ENCODE measurements at places on chromosomes 5 and 9. TPM values are rescaled to one million over a fixed set of nuclear protein-coding genes. Genes with fewer than 3 reads are reported as not detected.

Gene EFNA5
- 6.6 TPM for polyA plus RNA-seq

Gene DOCK8
- polyA plus RNA-seq = 6.5 TPM

Gene FBP2
- 37.7 TPM for polyA plus RNA-seq

Gene ARPC5L
- 26.3 TPM for polyA plus RNA-seq

Gene OR1J2
- polyA plus RNA-seq = not detected

Gene EXOC3
- 41.2 TPM for polyA plus RNA-seq

Gene MLANA
- polyA plus RNA-seq = not detected

Gene TICAM2
- not detected for polyA plus RNA-seq

Gene VLDLR
- 17.6 TPM for polyA plus RNA-seq

Gene FAM170A
- not detected for polyA plus RNA-seq

Gene KCNMB1
- polyA plus RNA-seq = 1.0 TPM

Gene PCDHGA3
- 1.6 TPM for polyA plus RNA-seq

Gene MARCOL
- polyA plus RNA-seq = not detected

Gene FBLL1
- 0.53 TPM for polyA plus RNA-seq

Gene C9orf153
- 0.20 TPM for polyA plus RNA-seq

Gene SCGB3A2
- polyA plus RNA-seq = 0.63 TPM

Gene ADRB2
- 1.4 TPM for polyA plus RNA-seq

Gene SLC4A9
- polyA plus RNA-seq = 0.49 TPM

Gene S1PR3
- polyA plus RNA-seq = 18.7 TPM

Gene HNRNPH1
- polyA plus RNA-seq = 667 TPM

Gene CNTNAP3
- polyA plus RNA-seq = 2.2 TPM

Gene GBGT1
- polyA plus RNA-seq = 3.4 TPM

Gene ABO
- 3.1 TPM for polyA plus RNA-seq

Gene EQTN
- polyA plus RNA-seq = not detected

Gene PCDHA1
- polyA plus RNA-seq = not detected

Gene APBA1
- polyA plus RNA-seq = not detected

Gene ARHGEF28
- 5.3 TPM for polyA plus RNA-seq

Gene PCDHA4
- 0.30 TPM for polyA plus RNA-seq

Gene ANKRD18A
- 0.07 TPM for polyA plus RNA-seq

Gene CCDC192
- polyA plus RNA-seq = 0.69 TPM

Gene SMIM33
- not detected for polyA plus RNA-seq

Gene GCNT4
- 0.13 TPM for polyA plus RNA-seq

Gene ADAMTS16
- 5.8 TPM for polyA plus RNA-seq

Gene STKLD1
- polyA plus RNA-seq = 2.8 TPM

Gene KCNV2
- 0.10 TPM for polyA plus RNA-seq

Gene CNTLN
- 9.4 TPM for polyA plus RNA-seq

Gene LAMC3
- 1.9 TPM for polyA plus RNA-seq

Gene SNX18
- polyA plus RNA-seq = 23.9 TPM

Gene JAK2
- polyA plus RNA-seq = 14.2 TPM

Gene ENTPD2
- polyA plus RNA-seq = 13.0 TPM

Gene NMUR2
- 0.36 TPM for polyA plus RNA-seq

Gene HOMER1
- polyA plus RNA-seq = 43.3 TPM

Gene HINT1
- 324 TPM for polyA plus RNA-seq

Gene SGCD
- 73.8 TPM for polyA plus RNA-seq

Gene MEGF10
- 35.1 TPM for polyA plus RNA-seq

Gene FRRS1L
- polyA plus RNA-seq = 1.6 TPM

Gene BARHL1
- not detected for polyA plus RNA-seq

Gene NR5A1
- polyA plus RNA-seq = not detected

Gene DBH
- not detected for polyA plus RNA-seq

Gene BTNL3
- not detected for polyA plus RNA-seq

Gene KIF12
- not detected for polyA plus RNA-seq

Gene PAPPA
- polyA plus RNA-seq = 0.37 TPM

Gene FCN2
- polyA plus RNA-seq = not detected
